ENCODE measurements at places on chromosomes 11 and 22.
A peak's percentile ranks its signal among the peaks of the same experiment; 100 is the strongest.

- peak; percentile 18 for DNase-seq
These were observed 87.8 kb downstream of the MYEOV start for GRCh38 chr11:69381681-69382130.

DNA sequence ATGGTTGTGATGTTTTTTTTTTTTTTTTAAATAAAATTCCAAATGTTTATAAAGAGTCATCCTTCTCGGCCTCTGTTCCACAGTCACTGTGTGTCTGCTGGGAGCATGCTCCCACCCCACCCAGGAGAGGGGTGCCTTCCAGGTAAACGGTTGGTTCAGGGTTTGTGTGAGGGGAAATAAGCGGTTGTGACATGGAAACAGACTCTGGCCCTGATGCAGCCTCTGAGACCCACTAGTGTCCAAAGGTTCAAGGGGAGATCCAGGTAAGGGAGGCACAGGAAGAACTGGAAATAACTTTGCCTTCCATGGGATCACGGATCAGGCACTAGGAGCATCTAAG is 6.0 kb upstream of the GAS2L1 start:
- no peak for DNase-seq

DNA sequence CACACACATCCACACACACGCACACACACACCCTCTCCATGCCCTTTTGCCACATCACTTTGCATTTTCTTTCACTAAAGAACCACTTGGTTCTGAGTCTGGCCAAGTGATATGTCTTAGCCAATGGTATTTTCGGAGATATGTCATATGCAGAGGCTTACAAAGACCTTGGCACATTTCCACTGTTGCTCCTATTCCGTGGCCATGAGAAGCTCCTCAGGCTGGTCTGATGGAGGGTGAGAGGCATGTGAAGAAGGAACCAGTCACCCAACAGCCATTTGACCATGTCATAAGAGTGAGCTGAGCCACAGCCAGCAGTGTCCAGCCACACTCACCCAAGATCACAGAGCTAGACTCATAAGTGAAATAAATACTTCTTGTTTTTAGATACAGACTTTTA is 212.6 kb upstream of the NAV2 start:
- no peak for DNase-seq

GRCh38 chr22:49686495-49687219 is 141.0 kb downstream of the BRD1 start:
- no peak for DNase-seq

- no peak for DNase-seq
These were observed 3.7 kb downstream of the APOL2 start for GRCh38 chr22:36235585-36235984.

DNA sequence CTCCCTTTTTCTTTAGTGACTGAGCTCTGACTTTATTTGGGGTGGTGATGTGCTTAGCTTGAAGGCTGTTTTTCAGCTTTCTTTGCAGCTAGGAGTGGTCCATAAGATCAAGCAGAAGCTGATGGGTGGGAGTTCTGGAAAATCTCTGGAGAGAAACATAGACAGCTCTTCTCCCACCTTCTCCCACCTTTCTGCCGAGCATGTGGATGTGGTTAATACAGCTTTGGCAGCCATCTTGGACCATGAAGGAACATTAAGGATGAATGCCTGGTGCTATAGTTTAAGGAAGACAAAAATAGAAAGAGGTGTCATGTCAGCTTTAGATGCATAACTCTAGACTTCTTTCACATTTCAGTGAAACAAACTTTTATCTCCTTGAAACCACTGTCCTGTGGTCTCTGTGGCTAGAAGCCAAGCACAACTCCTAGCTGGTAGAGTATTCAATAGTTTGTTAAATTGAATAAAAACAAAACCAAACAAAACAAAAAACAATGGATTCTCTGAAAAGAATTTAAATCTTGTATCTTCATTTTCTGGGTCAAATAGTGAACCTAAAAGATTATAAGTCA is 203.6 kb upstream of the SESN3 start:
- DNase-seq, result no peak

- peak; percentile 21 for DNase-seq
These were observed 668.8 kb downstream of the DLG2 start for GRCh38 chr11:84958295-84958694.

- no peak for DNase-seq
These were observed 2.8 kb upstream of the PACSIN2 start for GRCh38 chr22:43017525-43018460.

GRCh38 chr11:71272161-71272560 is 19.8 kb upstream of the SHANK2 start:
- no peak for DNase-seq

DNA sequence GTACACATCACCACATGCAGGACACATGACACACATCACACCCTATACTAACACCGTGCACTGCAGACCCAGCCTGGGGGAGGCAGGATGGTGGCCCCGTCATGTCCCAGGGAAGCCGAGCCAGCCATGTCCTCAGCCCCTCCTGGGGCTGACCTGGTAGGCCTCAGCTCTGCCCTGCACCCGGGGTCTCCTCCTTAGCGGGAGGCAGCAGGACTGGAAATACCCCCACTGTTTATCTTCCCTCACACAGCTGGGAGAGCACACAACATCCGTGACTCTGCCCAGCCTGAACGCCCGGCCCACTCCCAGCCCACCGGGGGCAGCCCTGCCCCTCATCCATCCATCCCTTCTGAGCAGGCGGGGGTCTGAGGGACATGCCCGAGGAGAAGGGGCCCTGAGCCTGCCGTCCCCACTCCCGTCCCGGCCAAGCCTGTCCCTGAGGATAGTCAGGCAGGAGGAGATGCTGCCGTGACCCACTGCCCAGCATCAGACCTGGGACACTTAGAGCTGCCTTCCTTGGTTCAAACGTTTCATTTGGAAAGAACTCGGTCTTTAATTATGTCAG is 945.0 kb downstream of the BRD1 start:
- DNase-seq, result peak; percentile 9

DNA sequence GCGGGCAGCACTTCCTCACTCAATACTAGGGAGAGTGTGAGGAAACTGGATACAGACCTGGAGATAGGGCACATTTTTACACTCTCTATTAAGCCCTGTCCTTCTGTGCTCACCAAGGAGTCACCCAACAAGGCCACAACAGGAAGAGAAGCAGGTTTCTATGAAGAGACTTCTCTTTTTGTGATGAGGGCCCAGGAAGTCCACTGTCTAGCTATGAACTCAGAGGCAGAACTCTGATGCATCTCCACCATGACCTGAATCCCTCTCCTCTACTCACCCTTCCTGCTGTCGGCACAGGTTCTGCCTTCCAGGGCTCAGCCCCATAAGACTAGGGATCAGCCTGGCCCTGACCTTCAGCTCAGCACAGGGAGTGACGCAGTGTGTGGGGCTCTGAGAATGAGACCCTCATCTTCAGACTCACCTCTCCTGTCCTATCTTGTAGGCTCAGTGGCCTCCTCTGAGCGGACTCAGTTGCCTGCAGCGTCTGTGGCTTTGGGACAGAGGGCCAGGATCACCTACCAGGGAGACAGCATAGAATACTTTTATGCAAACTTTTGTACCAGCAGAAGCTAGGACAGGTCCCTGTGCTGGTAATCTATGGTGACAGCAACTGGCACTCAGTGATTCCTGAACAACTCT is 49.3 kb upstream of the IGLL5 start:
- no peak for DNase-seq

GRCh38 chr22:20251491-20251890 is 16.6 kb downstream of the RTN4R start:
- no peak for DNase-seq

GRCh38 chr11:130634961-130635473 is 186.6 kb downstream of the ADAMTS15 start:
- peak; percentile 47 for DNase-seq

DNA sequence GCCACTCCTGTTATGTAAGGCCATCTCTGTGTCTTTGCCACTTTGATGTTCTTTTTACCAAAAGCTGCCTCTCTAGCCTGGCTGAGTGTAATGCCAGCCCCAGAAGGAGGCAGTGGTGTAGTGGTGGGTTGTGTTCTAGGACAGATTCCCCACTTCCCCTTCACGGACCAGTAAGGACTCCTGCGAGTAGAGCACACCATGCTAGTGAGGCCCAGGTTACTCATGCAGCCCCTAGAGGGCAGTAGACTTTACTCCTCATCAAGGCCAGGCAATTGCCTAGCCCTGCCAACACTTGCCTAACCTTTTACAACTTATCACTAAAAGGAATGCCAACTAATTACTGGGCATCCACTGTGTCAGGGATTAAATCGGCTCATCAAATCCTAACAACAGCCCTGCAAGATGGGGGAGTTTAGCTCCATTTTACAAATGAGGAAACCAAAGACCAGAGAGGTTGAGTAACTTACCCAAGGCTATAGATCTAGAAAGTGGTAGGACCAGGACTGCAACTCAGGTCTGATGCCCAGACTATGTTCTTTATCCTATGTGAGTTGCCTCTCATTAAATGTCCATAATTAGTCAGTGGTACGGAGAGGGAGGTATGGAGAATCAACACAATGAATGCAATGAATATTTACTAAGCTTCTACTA is 75.3 kb downstream of the APIP start:
- no peak for DNase-seq

DNA sequence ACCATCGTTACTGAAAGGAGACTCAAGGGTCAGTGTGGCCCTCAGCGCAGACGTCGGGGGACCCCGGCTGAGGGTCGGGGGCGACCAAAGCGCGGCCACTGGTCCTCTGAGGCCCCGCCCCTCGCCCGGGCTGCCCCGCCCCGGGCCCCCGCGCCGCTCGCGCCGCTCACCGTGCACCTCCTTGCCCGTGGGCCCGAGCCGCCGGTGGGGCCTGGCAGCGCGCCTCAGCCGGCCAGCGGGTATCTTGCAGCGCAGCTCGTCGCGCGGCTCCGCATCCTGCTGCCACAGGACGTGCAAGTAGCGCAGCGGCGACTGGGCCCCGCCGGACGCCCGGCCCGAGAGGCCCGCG is 419 bp downstream of the ANKRD54 start:
- peak; percentile 67 for DNase-seq

DNA sequence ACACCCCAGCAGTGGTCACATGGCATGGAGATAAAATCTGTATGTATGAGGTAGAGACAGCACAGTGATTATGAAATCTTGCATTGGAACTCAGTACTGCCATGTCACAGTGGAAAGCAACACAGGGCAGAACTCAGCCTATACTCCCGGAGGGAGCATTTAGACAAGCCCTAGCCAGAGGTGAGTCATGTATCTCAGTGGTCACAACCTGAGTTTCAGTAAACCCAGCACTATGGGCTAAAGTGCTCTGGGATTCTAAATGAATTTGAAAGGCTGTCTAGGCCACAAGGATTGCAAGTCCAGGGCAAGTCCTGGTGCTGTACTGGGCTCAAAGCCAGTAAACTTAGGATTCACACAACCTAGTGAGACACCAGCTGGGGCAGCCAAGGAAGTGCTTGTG is 1717.1 kb upstream of the RAG2 start:
- DNase-seq, result no peak

DNA sequence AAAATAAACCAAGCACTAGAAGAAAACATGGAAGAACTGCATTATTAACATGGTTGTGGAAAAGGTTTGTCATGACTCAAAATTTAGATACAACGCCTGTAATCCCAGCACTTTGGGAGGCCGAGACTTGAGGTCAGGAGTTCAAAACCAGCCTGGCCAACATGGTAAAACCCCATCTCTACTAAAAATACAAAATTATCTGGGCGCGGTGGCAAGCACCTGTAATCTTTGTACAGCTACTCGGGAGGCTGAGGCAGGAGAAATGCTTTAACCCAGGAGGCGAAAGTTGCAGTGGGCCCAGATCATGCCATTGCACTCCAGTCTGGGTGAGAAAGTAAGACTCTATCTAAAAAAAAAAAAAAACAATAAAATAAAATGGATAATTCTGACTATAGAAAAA is 23.7 kb downstream of the GNB1L start:
- DNase-seq, result no peak

DNA sequence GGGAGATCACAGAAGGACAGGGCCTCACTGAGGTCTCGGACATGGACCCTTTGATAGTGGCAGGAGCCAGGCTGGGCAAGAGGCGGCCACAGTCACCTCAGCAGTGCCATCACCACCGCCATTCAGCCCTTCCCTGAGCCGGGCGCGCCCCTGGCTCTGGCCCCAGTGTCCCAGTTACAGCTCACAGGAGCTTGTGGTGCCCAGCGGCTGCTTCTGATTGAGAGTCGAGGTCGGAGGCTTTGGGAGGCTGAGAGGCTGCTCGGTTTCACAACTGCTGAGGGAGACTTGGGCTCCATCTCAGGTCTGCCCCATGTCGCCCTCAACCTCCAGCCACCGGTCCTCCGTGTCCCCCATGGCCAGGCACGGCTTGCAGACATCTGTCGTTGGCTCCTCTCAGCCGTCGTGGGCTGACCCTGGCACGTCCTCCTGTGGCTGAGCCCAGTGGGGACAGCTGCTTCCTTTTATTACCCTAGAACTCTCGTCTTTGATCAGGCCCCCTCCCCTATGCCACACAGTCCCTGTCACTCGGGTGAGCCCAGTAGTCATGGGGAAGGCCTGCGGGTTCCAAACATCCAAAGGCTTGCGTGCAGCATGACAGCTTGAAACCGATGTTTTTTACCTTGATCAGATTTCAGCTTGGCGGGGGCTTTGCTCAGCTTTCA is 28.4 kb upstream of the PPP6R3 start:
- DNase-seq, result no peak

DNA sequence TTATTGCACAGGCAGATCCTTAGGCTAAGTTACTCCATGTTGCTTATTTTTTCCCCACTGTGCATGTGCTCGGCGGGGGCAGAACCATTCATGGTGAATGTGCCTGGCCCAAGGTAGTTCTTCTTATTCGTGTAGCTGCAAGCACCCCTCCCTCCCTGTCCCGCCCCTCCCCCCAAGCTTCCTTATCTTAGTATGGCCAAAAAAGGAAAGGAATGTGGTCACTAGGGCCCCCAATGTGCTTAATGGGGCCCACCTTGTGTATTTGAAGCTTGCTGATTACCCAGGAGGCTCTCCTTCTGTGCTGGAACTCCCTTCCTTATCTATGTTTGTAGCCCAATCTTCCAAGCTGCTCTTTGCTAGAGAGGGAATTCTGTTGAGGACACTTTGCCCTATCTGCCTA is 1259.7 kb upstream of the RAG2 start:
- no peak for DNase-seq

DNA sequence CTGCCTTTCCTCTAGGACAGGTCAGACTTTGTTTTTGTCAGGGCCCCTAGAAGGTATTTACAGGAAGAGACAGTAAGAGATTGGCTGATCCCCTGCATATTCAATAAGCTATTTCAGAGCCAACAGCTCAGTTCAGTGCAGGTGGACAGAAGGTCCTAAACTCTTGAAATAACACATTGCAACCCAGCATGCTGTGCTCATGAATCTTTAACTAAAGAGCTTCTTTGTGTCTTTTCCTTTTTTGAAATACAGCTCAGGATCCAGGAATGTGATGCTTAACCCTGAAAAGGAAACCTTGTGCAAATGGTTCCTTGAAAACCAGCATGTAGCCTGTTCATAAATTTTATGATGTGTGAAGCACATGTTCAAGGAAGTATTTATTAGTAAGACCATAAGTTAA is 43.9 kb downstream of the BBOX1 start:
- DNase-seq, result no peak
